ENCODE measurements at places on chromosomes 3 and 15.

- DNase-seq, result no peak
Observed at GRCh38 chr3:99506-99905, 97.1 kb upstream of the CHL1 start.

GRCh38 chr3:108241721-108242120, 19.5 kb upstream of the IFT57 start:
- no peak for DNase-seq

DNA sequence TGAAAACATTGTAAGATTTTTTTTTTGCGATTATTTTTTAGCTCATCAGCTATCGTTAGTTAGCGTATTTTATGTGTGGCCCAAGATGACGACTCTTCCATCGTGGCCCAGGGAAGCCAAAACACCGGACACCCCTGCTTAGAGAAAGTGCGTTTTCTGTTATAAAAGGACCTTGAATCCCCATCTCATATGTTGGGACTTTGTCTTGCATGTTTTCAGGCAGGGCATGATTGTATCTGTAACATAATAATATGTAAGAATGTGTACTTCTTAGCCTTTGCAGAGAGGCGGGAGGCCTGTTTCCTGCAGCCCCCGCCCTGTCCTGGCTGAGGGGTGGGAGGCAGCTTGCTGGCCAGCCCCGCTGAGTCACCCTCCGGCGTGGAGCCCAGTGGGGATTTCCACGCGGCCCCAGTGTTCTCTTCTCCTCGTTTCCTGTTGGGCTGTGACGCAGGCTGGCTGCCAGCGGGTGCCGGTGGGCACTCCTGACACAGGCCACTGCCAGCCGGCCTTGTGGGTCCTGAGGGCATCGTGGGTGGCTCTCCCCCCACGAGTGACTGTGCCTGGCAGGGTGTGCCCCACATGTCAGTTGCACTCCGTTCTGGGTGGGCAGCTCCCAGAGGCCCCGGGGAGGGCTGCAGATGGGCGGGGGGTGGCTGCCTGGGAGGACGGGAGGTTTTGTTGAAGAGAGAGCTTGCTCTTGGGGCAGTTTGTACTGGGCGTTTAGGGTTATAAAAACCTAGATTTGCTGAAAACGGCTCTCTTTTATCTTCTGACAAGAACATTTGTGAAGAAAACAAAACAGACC, 55.6 kb downstream of the SMAD3 start:
- peak; percentile 74 for DNase-seq

DNA sequence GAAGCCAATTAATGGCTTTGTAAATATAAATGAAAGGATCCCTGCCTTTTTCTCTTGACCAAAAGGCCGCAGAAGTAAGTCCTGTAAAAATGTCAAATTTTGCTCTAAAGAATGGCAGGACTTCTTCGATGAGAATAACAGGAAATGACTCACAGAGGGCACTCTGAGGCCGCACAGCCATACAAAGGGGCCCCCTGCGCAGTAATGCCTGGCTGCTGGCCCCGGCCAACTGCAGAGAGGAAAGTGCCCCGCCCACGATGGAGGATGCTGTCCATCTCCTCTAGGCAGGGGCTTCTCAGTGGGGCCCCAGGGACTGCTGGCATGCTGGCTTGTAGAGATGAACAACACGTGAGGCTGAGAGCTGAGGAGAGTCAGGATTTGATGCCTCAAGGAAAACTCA, 18.1 kb upstream of the SCN10A start:
- DNase-seq, result peak; percentile 13

GRCh38 chr3:3615533-3615932, 183.7 kb upstream of the LRRN1 start:
- DNase-seq, result no peak

DNA sequence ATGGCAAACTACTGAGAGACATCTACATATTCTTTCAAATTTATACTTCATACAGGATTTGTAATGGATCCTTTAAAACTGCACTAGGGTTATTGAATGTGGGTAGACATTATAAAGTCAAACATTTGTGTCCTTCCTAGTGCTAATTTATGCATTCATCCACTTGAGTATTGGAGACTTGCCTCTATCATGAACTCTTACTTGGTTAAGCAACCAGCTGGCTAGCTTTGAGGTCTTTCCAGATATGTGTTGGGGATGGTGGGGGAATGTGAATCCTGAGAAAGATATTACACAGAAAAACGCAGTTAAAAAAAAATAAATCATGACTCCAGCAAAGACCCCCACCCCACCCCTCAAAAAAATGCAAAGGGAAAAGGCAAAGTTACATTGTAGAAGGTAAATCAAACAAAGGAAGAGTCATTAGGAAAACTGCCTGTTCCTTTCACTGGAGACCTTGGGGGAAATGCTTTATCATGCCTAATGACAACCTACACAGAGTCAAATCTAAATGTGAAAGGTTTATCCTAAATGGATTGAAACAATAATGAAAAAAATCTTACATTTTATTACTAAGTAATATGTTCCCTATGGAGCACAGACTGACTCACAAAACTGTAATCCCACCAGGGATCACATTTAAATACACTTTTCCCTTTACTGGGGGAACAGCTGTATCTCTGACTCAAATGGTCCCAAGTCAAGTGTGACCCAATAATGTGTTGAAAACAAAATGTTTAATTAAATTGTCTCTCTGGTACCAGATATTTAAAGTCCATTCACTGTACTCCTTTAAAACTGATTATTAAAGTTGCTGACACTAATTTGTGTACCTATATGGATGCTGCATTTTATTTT, 522.3 kb downstream of the ROBO1 start:
- no peak for DNase-seq
